ENCODE measurements at places on chromosomes 5 and 9.

- DNase-seq: no peak
These were observed 82.3 kb downstream of the SLC1A3 start for GRCh38 chr5:36688722-36689121.

DNA sequence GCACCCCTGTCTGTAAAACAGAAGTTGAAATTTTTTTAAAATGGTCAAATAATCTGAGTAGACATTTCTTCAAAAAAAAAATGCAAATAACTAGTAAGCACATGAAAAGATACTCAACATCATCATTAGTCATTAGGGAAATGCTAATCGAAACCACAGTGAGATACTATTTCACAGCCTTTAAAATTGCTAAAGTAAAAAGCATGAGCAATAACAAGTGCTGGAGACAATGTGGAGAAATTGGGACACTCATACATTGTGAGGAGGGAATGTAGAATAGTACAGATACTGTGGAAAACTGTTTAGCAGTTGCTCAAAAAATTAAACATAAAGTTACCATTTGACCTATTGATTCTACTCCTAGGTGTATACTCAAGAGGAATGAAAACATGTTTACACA is 58.4 kb upstream of the RUSC2 start:
- no peak for DNase-seq

- no peak for DNase-seq
These were observed 271.6 kb downstream of the RAB3C start for GRCh38 chr5:58854441-58854840.

GRCh38 chr5:142474431-142475094 is 149.7 kb upstream of the SPRY4 start:
- no peak for DNase-seq

DNA sequence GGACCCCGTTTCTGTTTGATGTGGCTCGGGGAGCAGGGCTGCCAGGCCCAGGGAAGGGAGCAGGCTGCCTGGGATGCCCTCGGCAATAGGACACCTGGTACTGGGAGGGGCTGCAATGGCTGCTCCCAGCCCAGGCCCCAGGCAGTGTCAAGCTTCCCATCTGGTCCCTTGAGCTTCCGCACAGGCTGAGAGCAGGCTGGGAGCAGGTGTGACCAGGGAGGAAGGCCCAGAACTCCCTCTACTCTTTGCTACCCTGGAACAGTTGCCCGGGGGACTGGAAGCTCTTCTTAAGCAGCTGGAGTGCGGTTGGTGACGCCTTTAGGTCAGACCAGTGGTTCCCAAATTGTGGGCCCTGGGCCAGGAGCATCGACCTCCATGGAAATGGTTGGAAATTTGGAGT is 186.9 kb downstream of the GADD45G start:
- no peak for DNase-seq

- no peak for DNase-seq
These were observed 9.3 kb downstream of the JAK2 start for GRCh38 chr9:4994166-4994890.

GRCh38 chr9:33880211-33881089 is 63.5 kb downstream of the UBE2R2 start:
- DNase-seq: no peak

DNA sequence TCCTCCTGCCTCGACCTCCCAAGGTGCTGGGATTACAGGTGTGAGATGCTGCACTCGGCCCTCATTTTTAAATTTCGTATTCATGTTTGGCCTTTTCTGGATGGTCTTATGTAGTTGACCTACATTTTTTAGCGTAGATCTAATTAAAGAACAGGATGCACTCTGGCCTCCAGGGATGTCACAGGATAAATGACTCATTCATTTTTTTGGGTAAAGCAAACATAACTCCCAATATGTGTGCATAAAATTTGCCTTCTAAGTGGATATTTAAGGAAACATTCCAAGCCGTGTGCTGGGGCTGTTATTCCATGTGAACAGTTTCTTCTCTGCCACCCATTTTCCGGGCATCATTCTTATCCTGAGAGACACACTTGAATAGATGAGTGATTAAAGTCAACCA is 501.6 kb downstream of the IRX1 start:
- no peak for DNase-seq

DNA sequence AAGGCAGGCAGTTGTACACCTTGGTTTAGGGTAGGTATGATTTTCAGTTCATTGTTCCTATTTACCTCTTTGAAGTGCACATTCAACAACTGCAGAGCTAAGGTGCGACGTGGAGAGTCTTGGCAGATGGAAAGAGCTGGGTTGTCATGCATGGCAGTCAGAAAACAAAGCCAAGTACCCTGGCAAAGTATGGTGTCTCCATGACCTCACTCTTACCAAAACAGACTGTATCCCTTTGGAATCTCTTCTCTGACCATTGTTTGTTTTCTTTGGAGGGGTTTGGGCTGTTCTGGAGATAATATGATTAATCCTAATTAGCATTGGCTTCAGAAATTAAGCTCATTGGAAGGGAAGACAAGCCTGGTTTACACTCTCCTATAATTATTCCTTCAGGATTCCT is 665.7 kb downstream of the DNAH5 start:
- no peak for DNase-seq

GRCh38 chr9:19026375-19026774 is 6.6 kb downstream of the SAXO1 start:
- no peak for DNase-seq

DNA sequence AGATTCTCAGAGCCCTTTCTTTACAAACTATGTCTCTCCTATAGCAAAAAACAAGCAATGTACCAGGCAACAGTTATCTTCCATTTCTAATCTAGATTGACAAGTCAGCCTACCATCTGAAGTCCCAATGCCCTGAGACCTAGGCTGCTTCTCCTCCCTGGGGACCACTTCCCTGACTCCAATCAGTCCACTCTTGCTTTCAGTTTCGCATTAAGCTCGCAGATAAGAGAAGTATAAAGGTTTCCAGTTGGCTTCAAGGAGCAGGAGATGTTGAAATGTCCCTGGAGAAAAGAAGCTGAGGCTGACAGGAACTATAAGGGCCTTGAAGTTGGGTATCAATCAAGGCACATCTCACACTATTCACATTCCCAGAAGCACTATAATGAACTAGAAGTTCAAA is 32.3 kb downstream of the ERP44 start:
- no peak for DNase-seq

DNA sequence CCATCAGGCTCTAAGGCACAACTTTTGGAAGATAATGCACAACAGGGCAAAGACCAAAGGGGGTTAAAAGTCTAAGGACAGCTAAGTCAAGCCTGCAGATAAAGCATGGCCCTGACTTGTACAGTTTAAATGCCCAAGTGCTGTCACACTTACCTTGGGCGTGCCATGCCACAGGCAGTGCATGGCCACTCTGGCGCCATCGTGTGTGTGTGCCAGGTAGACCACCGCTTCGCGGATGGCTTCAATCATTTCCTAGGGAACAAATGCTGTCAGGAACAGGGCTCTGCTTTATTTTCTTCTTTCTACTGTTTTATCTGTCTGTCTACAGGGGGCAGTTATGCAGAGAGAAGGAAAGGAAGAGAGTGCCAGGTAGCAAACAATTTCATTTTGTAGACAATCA is 19.3 kb downstream of the PUM3 start:
- DNase-seq: no peak

DNA sequence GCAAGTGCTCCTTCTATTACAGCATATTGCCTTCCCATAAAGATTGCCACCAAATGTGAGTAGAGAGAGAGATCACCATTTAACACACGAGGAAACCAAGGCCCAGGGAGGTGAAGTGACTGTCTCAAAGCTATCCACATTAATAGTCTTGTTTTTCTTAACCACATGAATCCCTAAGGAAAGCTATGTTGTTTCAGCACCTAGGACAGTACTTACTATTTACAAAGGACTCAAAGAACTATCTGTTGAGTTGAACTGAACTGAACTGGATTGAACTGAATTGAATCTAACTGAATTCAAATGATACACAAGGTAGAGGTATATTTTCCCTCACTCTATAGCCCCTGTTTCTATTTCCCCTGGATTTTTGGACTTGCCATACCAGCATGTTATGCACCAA is 430.4 kb downstream of the CAAP1 start:
- DNase-seq: no peak

- no peak for DNase-seq
These were observed 8.4 kb upstream of the UBAP1 start for GRCh38 chr9:34170237-34170991.

Data from retinal pigment epithelial cell (primary cell).